ENCODE measurements at places on chromosomes 6 and 20. TPM values are rescaled to one million over a fixed set of nuclear protein-coding genes. Genes with fewer than 3 reads are reported as not detected.

- DNase-seq: no peak
Measured at GRCh38 chr20:58646703-58647102, 4.4 kb upstream of the STX16 start.

GRCh38 chr6:134437376-134437775 is 119.5 kb upstream of the SGK1 start:
- DNase-seq: peak; percentile 10

GRCh38 chr6:168226902-168227318 is 92.7 kb downstream of the DACT2 start:
- DNase-seq: no peak

DNA sequence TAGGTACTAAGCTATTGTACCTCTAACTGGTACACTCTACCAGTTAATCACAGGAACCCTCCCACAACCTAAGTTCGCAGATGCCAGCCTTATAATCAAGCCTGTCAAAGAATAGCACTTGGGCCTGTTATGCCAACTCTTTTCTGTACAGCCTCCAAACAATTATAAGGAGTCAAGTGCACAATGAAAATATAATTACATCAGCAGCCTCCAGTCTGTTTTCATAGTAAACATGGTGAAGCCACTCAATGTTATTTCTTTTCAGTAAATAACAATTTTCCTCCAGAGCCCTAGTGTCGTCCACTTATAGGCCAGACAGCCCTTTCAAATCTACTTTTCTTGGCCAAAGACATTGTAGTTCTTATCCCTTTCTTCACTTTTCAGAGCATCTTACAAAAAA is 82.7 kb upstream of the CARMIL1 start:
- no peak for DNase-seq

DNA sequence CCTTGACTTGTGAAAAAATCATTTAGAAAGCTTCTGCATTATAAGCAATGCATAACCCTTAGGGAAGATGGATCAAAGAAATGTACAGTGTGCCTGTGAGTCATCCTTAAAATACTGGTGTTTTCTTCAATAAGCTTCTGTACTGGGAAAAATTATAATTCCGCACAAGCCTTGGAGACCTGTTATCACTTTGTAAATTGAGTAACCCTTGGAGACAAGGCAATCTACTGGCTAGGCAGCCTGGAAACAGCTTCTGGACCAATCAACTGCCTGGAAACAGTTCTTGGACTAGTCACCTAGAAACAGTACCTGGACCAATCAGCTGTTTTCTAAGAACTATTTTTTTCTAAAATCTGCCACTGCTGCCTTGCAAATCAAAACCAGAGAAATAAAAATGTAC is 25.8 kb upstream of the RNGTT start:
- no peak for DNase-seq

- DNase-seq: peak; percentile 17
Measured at GRCh38 chr6:15246666-15247499, 1.0 kb downstream of the JARID2 start.

GRCh38 chr6:157049133-157049532 is 272.0 kb downstream of the ARID1B start:
- DNase-seq: no peak

DNA sequence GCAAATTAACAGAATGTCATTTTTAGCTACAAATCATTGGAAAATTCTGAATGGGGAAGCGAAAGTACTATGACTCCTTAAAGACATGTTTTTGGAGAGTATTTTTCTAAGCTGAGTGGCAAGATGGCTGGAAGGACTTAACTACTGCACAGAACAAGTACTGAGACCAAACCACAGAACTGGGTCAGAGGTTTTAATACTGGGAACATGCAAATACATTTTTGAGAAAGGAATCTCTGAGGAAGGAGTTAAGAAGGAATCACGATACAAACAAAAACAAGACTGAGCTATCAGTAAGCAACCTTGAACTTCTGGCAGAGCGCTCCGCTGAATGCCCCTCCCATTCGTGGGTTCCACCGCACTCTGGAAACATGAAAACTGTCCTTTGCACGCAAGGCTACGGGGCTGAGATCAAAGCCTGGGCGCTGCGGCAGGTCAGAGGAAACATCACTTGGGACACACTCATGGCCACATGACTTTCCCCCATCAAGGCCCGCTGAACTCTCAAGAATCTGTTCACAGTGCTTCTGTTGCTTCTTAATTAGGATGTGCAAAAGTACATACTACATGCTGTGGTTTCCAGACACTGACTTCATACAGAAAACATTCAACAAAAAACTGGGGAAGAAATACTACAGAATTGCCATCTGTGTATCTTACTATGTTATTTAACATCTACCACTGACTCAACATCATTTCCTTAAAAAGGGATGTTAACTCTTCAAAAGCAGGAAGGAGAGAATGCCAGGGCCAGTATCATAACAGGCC is 27.8 kb downstream of the SLC23A2 start:
- DNase-seq: peak; percentile 66

- DNase-seq: no peak
Measured at GRCh38 chr6:117165911-117166499, 99.4 kb upstream of the VGLL2 start.

DNA sequence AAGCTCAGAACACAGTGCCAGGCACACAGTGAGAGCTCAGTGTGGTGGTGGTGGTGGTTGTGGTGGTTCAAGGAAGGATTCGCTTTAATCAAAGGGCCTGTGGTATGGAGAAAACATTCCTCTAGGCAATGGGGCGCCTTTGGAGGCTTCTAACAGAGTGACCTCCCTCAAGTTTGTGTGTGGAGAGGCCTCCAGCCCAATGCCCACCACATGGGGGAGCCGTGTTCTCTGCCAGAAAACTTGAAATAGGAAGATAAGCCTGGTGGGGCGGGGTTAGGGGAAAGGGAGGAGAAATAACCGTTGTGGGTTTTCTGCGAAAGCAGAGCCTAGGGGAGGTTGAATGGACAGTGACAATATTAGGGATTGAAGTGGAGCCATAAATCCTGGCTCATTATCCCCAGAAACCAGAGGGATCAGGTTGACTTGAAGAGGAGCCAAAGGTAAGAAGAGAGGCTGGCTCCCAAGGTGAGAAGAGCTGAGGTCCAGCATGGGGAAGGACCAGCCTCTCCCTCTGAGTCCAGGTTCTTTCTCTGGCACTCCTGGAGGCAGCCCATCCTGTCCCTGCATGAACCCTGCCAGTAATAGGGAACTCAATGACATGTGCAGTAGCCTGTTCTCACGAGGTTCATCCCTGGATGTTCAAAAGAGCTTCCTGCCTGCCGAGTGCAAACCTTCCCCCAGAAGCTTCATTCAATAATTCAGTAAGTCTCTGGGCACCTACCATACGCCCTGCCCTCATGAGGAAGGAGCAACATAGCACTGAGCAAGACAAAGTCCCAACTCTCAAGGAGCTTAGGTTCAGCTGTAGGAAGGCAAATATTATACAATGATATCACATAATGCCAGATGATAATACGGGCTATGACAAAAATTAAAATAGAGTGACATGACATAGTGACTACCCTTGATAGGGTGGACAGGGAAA is 51.4 kb downstream of the TGM2 start:
- peak; percentile 18 for DNase-seq

DNA sequence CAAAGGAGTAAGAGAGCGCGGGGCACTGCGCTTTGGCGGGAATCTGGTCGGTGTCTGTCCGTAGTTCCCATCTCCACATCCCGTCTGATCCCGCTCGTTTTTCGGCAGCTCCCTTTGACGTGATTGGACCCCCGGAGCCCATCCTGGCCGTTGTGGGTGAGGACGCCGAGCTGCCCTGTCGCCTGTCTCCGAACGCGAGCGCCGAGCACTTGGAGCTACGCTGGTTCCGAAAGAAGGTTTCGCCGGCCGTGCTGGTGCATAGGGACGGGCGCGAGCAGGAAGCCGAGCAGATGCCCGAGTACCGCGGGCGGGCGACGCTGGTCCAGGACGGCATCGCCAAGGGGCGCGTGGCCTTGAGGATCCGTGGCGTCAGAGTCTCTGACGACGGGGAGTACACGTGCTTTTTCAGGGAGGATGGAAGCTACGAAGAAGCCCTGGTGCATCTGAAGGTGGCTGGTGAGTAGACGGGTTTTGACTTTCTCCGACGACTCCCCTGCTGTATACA is 1.4 kb downstream of the BTN1A1 start:
- peak; percentile 18 for DNase-seq

- no peak for DNase-seq
Measured at GRCh38 chr6:139422105-139423036, 47.9 kb upstream of the CITED2 start.

DNA sequence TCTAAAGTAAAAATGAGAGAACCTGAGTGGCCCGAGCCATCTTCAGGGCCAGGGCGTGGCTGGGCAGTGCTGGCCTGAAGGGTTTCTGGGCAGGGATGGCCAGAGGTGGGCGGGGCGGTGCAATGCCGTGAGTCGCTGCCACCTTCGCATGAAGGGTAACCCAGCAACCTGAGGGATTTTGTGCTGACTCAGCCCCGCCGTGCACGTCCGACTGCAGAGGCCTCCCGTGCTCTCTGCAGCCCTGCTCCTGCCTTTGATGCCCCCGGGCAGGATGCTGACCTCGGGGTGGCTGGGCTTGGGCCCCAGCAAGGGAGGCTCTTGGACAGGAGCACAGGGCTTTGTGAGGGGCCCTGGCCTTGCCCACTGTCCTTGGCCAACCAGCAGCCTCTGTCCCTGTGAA is 81.7 kb upstream of the GATA5 start:
- DNase-seq: no peak

DNA sequence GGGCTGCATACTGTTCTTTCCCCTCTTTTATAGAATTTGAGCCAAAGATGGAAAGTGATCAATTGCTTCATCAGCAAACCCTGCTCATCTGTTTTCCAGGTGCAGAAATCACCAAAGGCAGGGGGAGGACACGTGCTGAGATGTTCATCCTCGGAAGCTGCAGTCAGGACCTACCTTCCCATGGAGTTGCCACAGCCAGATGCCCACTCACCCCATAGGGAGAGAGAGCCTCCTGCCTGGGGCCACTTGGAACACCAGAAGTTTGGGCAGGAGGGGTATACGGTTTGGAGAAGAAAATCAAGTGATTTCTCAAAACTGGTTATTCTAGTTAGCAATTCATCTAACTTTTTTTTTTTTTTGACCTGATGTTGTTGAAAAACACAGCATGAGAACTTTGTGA is 5.3 kb upstream of the CST7 start:
- no peak for DNase-seq

- DNase-seq: no peak
Measured at GRCh38 chr20:51831866-51832265, 29.5 kb upstream of the SALL4 start.

- no peak for DNase-seq
Measured at GRCh38 chr20:46709459-46710152, at the start of gene SLC2A10. TSS of gene SLC2A10 (plus strand) at chr20:46709649. CDS start at chr20:46709737, 88 bp downstream.

DNA sequence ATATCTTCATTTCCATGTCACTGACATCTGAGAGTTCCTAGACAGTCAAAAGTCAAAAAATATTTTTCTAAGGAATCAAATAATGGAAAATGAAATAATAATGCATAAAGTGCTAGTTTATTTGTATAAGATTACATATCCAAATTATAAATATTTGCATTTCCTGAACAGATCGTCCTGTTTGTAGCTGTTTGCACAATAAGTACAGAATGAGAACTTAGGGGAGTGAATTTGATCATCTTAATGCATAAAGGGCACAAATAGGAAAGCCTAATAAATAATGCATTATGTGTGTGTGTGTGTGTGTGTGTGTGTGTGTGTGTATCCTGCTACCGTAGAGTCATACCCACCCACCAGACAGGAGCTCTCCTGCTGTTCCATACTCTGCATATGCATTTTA is 521.0 kb upstream of the EPHA7 start:
- DNase-seq: no peak

- no peak for DNase-seq
Measured at GRCh38 chr20:58307270-58307669, 2.2 kb upstream of the RAB22A start.

- DNase-seq: no peak
Measured at GRCh38 chr6:22271081-22271480, 25.8 kb downstream of the PRL start.

DNA sequence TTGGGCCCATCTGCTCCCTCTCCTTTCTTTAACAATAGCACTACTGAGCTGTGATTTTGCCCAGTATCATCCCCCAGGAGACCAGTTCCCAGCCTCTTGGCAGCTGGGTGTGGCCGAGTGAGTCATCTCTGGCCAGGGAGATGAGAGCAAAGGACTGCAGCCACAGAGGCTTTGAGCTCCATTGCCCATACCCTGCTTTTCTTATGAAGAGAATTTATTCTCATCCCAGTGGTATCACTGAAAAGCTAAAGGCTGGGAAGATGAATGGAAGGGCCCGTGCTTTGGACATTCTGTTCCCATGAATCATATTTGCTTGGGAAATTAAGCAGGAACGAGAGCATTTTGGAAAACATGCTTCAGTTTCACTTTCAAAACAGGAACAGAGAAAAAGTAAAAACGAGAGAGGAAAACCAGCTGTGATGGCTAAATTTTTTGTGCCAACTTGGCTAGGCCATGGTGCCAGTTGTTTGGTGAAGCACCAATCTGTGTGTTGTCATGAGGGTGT is 14.9 kb downstream of the CST3 start:
- no peak for DNase-seq

DNA sequence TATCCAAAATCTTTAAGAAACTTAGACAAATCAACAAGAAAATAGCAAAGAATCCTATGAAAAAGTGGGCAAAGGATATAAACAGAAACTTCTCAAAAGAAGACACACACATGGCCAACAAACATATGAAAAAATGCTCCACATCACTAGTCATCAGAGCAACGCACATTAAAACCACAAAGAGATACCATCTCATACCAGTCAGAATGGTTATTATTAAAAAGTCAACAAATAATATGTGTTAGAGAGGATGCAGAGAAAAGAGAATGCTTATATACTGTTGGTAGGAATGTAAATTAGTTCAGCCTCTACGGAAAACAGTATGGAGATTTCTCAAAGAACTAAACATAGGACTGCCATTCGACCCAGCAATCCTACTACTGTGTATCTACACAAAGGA is 212.0 kb upstream of the DTNBP1 start:
- no peak for DNase-seq

The RSPO4 gene
- total RNA-seq: not detected

The GZF1 gene
- total RNA-seq: 9.6 TPM

The SLC16A10 gene
- total RNA-seq: 3.6 TPM

The STMND1 gene
- not detected for total RNA-seq

The MLN gene
- total RNA-seq: not detected

The EDN1 gene
- 0.09 TPM for total RNA-seq

The UNC5CL gene
- 1.6 TPM for total RNA-seq

The MAFB gene
- total RNA-seq: 0.83 TPM

The GPX5 gene
- not detected for total RNA-seq

The BHLHE23 gene
- total RNA-seq: not detected

The HLA-G gene
- 1.1 TPM for total RNA-seq

The ATP9A gene
- total RNA-seq: 22.7 TPM

The SLC2A10 gene
- not detected for total RNA-seq

The SEL1L2 gene
- not detected for total RNA-seq

The ESR1 gene
- not detected for total RNA-seq

Measured in activated T-helper 2 cell treated with anti-CD3 and anti-CD28 coated beads, Interferon-gamma antibody, Interleukin-2, Interleukin-4, amounts not matched to agents 10 μg/mL and 5 μg/mL and 100 μg/mL, durations not matched to agents 14 hours and 24 hours and 36 hours (primary cell).